ENCODE measurements at places on chromosomes 16 and 17. TPM values are rescaled to one million over a fixed set of nuclear protein-coding genes. Genes with fewer than 3 reads are reported as not detected.

Gene RABEP1
- total RNA-seq: 37.5 TPM

Gene TEKT1
- not detected for total RNA-seq

Gene CHMP1A
- 73.1 TPM for total RNA-seq

Gene CFAP97D1
- not detected for total RNA-seq

Gene LPCAT2
- 18.5 TPM for total RNA-seq

Gene CPNE2
- total RNA-seq: 17.4 TPM

Gene OTOP2
- not detected for total RNA-seq

Measured in tracheal epithelial cell (primary cell).